ENCODE measurements at places on chromosomes 12 and 14.
A peak's percentile ranks its signal among the peaks of the same experiment; 100 is the strongest.

DNA sequence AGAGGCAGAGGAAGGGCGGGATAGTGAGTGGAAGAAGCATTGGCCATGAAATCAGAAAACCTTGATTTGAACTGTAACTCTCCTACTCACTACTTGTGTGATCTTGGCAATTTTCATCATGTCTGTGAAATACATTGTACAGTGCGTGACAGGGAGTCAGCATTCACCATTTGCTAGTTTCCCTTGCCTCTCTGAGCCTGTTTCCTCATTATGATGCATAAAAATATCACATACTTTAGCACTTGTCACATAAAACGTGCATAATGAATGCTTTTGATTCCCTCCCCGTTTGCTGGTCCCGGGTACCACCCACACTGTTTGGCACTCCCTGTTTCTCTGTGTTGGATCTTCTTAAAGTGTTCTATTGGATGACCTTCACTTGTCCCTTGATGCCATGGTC, 101.1 kb upstream of the FRMD6 start:
- DNase-seq = no peak

DNA sequence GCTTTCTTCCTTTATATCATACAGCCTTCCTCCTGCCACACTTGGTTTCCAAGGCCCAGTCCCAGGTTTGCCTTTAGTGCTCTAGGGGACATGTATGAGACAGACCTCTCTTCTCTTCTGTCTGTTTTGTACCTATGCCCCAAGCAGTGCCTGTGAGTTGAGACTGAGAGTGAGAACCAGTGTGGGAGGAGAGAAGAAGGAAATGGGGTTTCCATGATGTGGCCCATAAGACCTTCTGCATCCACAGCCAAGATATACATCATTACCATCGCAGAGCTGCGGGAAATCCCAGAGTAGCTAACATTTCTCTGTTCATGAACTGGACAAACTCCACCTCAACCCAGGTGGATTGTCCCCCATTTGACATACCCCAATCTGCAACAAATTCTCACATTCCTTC, 2.8 kb downstream of the TESPA1 start:
- DNase-seq = no peak

GRCh38 chr14:99730876-99731546, 46.9 kb downstream of the CYP46A1 start:
- no peak for DNase-seq

- no peak for DNase-seq
Measured at GRCh38 chr12:48985475-48985897, 7.4 kb downstream of the WNT1 start.

DNA sequence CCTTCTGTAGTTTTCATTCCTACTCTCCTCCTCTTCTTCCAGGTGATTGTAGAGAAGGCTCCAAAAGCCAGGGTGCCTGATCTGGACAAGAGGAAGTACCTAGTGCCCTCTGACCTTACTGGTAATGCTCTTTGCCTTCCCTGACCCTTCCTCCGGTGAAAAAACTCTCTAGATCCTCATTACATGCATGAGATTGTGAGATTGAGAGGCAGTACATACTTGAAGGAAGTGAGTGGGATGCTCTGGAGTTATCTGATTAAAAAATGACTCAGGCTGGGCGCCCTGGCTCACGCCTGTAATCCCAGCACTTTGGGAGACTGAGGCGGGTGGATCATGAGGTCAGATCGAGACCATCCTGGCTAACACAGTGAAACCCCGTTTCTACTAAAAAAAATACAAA, 5.3 kb downstream of the GABARAPL1 start:
- DNase-seq = no peak

DNA sequence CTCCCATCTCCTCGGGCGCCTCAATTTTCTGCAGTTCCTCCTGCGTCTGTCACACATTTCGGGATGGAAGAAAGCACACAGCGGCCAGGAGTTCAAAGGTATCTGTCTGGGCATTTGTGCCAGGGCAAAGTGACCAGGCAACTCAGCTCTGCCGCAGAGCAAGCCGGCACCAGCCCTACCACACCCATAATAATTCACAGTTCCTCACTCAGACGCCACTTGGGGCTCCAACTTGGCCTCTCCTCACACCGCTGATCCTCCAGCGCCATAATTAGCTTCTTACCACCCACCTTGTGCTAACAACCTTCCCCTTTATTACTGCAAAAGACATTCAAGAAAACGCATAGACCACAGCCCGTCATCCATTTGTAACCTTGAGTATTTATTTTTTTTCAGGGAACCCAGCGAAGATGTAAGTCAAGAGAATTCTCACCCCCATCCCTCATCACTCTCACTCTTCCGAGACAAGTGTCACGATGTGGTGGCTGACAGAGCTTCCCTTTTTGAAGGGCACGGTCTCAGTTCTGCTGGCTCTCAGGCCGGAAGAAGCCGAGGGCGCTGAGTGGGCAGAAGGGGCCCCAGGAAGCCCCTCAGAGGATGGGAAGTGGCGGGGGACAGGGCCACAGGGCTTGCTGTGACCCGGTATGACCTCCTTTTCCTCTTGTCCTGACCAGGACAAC, 25.2 kb upstream of the NCOR2 start:
- no peak for DNase-seq

- peak; percentile 2 for DNase-seq
Measured at GRCh38 chr14:99481745-99482099, 513 bp downstream of the CCNK start.

GRCh38 chr12:117521346-117521745, 159.9 kb upstream of the NOS1 start:
- DNase-seq = no peak

DNA sequence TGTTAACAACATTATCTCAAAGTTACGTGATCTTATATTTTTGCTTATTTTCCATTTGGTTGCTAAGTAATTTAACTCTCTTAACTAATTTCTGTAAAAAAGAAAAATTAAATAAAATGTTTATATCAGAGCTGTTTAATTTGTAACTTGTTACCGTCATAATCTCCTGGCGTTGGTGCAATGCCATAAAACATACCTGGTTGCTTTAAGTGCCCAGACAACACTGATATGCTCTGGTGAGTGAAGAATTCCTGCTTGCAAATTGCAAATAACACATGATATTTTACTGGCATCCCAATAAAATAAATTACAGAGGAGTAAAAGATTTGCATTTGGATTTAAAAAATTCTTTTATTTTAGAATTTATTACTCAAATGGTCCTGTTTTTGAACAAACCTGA, 640.1 kb upstream of the MIS18BP1 start:
- no peak for DNase-seq

- DNase-seq = peak; percentile 84
Measured at GRCh38 chr14:54776361-54777001, 126.1 kb downstream of the GCH1 start.

GRCh38 chr12:122081697-122082221, 3.2 kb downstream of the MLXIP start:
- DNase-seq = no peak

DNA sequence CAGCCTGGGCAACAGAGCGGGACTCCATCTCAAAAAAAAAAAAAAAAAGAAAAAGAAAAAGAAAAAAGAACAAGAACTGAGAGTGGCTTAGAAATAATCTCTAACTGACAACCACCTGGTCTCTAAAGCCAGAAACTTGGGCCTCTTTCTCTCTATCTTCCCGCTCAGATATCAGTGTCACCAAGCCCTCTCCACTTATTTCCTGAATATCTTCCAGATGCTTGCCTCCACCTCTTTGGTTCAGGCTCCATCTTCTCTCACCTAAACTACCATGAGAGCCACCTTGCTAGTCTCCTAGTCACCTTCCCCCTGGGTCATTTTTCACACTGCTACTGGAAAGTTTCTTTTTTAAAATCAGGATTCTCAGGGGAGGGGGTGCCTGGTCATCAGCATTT, 1.8 kb upstream of the TM9SF1 start:
- no peak for DNase-seq

- no peak for DNase-seq
Measured at GRCh38 chr12:104522985-104523722, 66.4 kb downstream of the CHST11 start.

- no peak for DNase-seq
Measured at GRCh38 chr14:68173227-68173972, 353.8 kb downstream of the RAD51B start.

- DNase-seq = peak; percentile 40
Measured at GRCh38 chr14:66070542-66071319, 415.4 kb upstream of the CCDC196 start.

GRCh38 chr14:30928462-30928861, 54.1 kb downstream of the COCH start:
- no peak for DNase-seq

DNA sequence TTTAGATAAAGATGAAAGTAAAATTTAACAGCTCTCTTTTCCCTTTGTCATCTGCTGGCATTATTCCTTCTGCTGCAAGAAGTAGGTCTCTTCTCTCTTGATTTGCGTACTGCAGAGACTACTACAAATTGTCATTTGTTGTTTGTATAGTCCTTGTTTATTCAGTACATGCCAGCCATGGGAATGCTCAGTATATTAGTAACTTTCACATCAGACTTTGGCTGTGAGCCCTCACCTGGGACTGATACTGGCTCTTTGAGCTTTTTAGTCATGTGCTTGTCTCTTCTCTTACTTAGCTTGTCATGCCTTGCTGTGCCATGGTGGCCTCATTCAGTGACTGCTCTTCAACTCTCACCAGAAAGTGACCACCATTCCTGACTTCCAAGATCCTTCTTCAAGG, 169.8 kb downstream of the PRKCH start:
- no peak for DNase-seq

GRCh38 chr14:101058571-101058970, 155.0 kb upstream of the RTL1 start:
- no peak for DNase-seq

DNA sequence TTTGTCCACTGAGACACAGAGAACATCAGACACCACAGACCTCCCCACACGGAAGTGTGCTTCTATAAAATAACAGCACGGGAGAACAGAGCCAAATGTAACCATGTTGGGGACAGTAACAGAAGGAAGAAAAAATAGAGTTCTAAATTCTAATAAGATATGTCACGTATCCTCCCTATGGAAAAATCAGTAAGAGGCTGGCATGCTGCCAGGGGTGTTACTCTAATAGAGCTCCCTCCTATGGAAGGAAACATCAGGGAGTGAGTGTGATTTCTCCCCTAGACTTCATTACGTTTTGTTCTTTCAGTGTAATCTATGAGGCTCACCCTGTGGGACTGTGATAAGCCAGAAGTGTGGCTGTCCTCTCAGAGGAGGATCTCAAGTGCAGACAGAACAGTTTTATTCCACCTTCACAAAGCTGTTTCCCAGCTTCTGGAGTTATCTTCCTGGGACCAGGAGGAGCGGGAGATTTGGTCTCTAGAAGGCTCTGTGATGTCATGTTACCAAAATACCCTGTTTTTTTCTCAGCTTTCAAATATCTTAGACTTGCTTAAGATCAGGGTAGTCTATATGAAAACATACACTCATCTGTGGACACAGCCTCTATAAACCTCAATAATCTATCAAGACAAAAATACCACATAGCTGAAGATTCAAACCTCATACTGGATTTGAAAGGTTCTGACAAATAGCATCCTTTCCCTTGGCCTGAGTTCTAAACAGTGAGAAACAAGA, 69.3 kb downstream of the ZFC3H1 start:
- DNase-seq = no peak

- DNase-seq = no peak
Measured at GRCh38 chr14:68401855-68402254, 391.0 kb downstream of the ZFP36L1 start.

- DNase-seq = no peak
Measured at GRCh38 chr14:52602131-52602530, 49.5 kb downstream of the GPR137C start.

DNA sequence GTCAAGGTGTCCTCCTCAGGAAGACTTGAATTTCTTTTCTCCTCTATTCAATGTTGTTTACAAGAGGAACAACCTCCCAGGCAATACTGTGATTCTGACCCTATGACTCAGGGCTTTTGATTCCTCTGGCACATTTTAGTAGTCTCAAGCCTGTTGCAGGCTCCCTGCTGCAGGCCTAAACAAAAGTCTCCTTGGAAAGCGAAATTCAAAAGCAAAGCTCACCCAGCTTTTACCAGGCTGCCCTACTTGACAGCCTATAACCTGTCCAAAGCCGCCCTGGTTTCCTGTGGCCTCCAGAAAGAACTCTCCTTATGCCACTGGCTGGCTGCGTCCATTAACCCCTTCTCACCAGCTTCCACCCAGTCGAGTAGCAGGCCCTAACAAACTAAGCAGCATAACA, 11.6 kb downstream of the FGD6 start:
- no peak for DNase-seq

DNA sequence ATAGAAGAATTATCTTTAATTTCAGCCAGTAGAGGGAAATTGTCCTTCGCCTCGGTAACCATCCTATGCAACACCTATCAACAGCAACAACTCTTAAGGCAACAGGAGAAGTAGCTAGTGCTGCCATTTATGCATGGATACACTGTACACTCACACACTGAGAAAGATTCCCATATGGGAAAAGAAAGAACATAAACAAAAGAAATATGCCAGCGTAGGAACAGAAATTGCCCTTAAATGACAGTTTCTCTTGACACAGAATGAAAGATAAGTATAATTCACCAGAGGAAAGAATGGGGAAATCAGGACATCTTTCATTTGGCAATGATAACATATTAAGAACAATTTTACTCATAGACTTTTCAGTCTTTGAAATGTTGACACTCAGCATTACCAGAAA, 466.9 kb downstream of the BCAT1 start:
- no peak for DNase-seq
